ENCODE measurements at places on chromosomes 16 and 17.

DNA sequence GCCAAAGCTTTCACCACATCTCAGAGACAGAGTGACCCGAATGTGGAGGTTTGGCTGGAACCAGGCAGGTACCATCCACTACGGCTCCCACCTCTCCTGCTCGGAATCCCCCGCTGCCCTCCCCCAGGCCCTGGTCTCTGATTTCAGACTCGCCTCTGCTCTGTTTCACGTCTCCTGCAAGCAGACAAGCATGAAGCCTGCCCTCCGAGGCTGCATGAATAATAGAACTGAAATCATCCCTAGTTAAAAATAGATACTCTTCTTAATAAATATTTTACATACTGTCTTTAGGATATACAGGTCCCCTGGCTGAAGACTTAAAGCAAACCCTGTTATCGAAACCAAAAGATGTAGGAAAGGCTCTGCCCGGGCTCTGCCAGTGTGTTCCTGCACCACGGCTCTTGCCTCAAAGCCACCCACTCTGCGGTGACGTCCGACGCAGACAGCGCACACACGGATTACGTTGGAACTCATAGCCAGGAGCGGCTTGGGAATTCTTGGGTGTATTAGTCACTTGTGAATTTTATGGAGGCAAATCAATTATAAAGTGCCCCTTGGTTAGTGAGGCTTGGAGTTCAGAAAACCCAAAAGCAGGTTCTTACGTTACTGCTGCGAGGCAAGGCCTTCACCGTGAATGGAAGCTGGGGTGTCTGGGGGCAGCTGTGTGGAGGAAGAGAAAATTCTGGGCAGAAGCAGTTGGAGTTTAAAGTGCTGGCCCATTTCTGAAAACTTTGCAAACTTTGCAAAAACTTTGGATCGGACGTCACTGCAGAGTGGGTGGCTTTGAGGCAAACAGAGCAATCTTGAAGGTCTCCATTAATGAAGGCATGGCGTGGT lies 25.6 kb upstream of the NPTX1 start:
- DNase-seq, result no peak

DNA sequence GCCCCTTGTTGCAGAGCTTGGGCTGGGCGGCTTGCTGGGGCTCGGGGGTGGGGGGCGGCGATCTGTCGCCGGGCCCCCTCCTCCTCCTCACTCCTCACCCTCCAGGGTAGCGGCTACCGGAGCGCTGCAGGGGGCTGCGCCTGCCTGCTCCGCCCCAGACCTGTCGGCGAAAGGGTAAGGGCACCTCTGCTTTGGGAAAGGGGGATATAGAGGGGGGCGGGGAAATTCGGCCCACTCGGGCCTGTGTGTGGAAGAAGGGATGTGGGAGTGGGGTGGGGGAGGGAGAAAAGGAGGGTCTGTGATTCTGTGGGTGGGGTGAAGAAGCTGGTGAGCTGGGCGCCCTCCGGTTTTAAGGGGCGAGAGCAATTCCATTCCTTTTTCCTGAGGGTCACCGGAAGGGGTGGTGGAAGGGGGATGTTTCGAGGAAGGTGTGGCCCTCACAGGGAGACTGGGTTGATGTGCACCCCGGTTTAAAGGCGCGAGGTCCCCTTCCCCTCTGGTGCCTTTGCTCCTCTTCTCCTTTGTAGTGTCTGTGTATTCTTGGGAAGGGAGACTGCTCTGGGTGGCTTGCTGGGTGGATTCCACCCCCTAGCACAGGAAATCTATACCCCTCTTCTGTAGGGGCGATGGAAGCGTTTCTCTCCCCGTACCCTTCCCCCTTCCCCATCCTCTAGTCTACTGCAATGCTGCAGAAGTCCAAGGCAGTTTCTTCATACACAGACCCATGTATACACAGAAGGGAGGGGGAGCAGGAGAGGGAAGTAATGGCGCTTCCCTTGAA lies 878 bp downstream of the TAOK1 start:
- peak; percentile 33 for DNase-seq

DNA sequence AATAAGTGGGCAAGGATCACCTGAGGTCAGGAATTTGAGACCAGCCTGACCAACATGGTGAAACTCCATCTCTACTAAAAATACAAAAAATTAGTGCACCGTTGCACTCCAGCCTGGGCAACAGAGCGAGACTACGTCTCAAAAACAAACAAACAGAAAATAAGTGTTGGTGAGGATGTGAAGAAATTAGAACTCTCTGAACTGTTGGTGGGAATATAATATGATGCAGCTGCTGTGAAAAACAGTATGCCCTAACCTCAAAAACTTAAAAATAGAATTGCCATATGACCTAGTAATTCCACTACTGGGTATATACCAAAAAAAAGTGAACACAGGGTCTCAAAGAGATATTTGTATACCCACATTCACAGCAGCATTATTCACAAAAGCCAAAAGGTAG lies 26.1 kb downstream of the GLG1 start:
- no peak for DNase-seq

DNA sequence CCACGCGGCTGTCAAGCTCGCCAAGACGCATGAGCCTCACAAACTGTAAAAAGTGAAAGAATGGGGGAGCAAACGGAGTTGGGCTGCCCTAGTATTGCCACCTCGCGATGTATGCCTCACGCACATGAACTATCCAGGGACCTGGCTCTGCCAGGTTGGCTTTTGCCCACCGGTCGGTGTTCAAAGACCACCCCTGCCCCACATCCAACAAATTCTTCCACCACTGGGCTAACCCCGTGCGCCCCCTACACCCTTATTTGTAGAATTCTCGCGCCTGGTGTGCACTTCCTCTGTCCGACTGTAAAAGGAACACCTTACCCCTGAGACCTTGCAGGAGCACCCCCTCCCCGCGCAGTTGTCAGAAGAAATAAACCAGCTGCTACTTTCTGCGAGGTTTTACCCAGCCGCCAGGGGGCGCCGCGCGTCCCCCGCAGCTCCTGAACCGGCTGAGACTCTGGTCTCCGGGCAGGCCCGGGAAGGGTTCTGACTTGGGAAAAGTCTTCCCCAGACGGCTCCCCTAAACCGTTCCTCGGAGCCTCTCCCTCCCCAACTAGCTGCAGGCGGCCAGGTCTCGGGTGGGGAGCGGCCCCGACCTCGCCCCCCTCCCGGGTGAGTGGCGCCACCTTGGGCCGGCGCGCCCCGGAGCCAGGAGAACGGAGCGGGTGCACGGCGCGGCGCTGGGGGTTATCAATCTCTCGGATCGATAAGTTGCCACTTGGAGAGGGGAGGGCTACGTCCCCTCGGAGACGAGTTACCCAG lies 1.7 kb upstream of the ZNF423 start:
- DNase-seq, result peak; percentile 69

DNA sequence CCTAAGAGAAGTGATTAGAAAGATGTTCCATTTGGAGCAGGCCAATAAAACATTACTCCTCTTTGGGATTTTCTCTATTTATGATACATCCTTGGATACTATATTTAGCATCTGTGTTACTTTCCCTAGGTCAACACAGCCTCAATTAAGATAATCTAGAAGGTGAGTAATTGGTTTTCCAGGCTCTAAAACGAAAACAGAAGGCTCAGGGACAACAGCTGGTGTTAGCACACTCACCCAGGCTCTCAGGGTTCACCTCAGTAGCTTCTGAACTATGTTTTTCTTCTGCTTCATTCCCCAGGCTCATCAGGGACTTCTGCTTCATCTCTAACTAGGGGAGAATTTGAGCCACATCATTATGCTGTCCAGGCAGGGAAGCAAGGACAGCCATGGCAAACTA lies 76.6 kb downstream of the ZZEF1 start:
- DNase-seq, result no peak

GRCh38 chr16:55279598-55279997 lies 44.4 kb upstream of the IRX6 start:
- DNase-seq, result no peak

GRCh38 chr17:78474614-78475146 lies 96.2 kb downstream of the PGS1 start:
- no peak for DNase-seq

GRCh38 chr16:74439685-74440084 lies 18.4 kb upstream of the CLEC18B start:
- DNase-seq, result no peak

GRCh38 chr16:57304169-57305061 lies 19.9 kb upstream of the PLLP start:
- no peak for DNase-seq

GRCh38 chr16:2196162-2196980 lies at the start of gene CASKIN1:
Gene CASKIN1, minus strand, starts transcription at chr16:2196605. Its CDS starts 173 bp downstream, at chr16:2196432.
- DNase-seq, result no peak

DNA sequence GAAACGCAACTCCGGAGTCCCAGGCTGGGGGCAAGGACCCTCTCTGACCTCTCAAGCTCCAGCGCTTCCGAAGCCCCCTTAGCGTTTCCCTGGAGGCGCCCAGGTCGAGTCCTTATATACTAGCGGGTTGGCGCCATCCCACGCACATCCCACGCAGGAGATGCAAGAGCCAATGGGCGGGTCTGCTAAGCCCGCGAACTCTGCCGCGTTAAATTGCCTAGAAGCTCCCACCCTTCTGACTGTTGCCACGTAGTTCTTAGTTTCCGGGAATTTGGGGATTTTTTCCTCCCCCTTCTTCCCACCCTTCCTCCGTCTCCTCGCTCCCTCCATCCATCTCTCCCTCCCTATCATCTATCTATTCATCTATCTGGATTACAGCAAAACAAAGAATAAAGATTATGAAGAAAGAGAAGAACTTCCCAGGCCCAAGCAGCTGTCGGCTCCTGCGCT lies at the start of gene SLFN11:
Gene SLFN11 (minus strand): TSS at position 88 of the 450 bp plus-strand sequence. CDS start 9,814 bp downstream, outside the sequence.
- DNase-seq, result no peak

DNA sequence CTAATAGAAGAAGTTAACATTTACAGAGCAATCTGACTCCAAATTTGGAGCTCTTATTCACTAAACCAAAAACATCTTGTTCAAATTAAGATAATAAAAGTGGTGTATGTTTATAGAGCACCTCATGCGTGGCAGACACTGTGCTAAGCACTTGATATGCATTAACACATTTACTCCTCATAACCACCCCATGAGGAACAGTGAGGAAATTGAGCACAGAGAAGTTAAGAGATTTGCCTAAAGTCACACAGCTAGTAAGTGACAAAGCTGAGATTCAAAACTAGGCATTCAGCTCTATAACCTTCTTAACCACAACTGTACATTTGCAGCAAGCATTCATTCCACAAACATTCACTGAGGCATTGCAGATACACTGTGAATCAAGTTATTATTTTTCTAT lies 94.0 kb downstream of the VAT1L start:
- no peak for DNase-seq

DNA sequence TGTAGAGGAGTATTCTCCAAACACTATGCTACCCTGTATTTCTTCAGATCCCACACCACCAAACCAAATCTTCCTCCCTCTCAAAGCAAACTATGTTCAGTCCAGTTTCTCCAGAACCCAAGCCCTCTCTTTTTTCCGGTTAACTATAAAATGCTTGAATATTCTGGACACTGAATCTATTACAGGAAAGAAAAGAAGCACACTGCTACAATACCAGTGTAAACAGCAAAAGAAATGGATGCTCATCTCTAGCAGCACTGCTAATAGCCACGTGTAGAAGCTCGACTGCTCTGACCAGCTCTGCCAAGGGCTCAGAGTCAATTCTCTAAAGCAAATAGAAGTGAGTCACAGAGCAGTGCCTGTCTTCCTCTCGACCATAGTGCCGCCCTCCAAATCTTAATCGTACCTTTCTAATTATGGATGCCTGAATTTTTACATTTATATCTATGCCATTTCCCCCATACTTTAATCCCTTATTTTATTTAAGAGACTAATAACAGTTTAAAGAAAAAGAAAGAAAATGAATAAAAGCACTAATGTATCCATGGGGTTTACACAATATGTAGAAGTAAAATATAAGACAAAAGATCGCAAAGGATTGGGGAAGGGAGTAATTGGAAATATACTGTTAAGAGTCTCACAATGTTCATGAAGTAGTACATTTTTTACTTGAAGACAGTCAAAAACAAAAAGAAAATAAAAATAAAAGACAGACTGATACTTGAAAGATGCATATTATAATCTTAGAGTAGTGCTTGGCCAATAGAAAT lies 154.5 kb downstream of the PARN start:
- DNase-seq, result peak; percentile 39

DNA sequence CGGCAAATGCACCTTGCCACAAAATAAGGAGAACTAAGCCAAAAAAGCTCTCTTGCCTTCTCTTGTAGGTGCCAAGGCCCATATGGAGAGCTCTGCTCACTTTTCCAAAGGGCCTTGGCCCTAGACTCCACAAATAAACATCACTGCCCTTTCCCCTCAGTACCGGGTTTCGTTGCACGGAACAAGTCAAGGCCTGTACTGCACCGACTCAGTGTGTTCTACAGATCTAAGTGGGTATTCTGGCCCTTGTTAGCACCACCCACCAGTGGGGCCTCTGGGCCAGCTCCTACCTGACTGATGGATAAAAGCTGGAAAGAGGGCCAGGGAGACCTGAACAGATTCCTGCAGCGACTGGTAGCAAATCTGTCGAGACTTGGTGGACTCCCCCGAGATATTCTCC lies 43.7 kb upstream of the GSG1L start:
- no peak for DNase-seq

DNA sequence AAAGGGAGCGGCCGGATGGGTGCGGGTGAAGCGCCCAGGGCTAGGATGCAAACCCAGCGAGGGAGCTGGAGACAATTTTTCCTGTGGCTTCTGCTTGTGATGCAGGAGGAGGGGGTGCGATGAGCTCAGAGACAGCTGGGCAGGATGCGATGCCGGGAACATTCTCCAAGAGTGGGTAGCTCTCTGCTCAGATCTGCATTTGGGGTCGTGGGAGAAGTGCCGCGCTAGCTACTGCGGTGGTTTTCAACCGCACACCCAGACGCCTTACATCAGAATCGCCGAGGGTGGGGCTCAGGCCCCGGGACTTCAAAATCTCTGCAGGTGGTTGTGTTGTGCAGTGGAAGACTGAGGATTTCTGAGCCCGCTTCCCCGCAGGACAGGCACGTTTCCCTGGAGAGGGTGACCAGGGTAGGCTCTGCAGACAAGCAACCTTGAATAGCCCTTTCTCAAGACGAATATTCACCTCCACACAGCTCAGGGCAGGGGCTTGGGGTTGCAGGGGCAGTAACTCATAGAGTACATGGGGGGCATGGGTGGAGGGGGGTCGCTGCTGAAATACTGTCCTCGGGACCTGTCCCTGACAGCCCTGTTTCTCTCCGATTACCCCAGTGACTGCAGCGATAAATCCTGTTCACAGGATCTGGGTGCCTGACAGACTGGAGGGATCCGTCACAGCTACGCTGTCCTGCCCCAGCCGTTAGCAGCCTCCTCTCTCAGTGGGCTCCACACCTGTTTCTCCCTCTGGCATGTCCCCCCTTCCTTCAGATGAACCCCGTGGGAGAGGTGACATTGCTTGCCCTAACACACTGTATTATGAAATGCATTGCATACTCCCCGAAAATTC lies 63.3 kb downstream of the HAPSTR1 start:
- no peak for DNase-seq

DNA sequence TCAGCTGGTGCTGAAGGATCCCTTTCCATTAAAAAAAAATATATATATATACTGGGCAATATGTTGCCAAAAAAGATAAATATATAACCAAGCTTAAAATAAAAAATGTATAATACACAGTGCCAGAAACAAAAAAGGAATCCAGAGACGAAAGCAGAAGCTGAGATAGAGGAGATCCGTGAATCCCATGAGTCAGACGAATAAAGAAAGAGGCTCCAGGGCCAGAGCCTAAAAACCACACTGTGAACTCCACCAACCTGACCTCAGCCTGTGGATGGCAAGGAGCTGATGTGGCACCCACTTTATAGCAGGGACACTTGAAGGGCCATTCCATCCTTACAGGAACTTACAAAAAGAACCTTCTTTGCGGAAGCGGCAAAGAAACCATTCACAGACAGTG lies 34.8 kb downstream of the PITPNM3 start:
- DNase-seq, result no peak

GRCh38 chr16:1777375-1778199 lies 4.7 kb upstream of the MRPS34 start:
- no peak for DNase-seq

GRCh38 chr16:9843424-9844018 lies 338.7 kb downstream of the GRIN2A start:
- DNase-seq, result no peak

- no peak for DNase-seq
Measured at GRCh38 chr17:57444682-57445450, 188.5 kb downstream of the MSI2 start.
